Vagina (tissue), 2 donors: ENCODE measurements at places on chromosomes 3 and 15.

- H3K4me1 ChIP-seq: peaks cover 16% of the 10 kb centered on the region
- H3K36me3 ChIP-seq: no peaks in the 10 kb centered on the region
- peak overlapping the region; percentile 6 for H3K27ac ChIP-seq
These were observed 471.0 kb upstream of the PROK2 start for GRCh38 chr3:72255791-72256559.

- no peak for DNase-seq
- no peaks in the 10 kb centered on the region for H3K36me3 ChIP-seq
- H3K4me1 ChIP-seq: no peaks in the 10 kb centered on the region
- H3K27ac ChIP-seq: no peak overlapping the region
- no peaks in the 10 kb centered on the region for H3K27me3 ChIP-seq
- H3K4me3 ChIP-seq: no peak overlapping the region
These were observed 2.9 kb upstream of the GMNC start for GRCh38 chr3:190865419-190865818.

GRCh38 chr3:128788268-128788869 is 62.4 kb downstream of the RAB7A start:
- no peak overlapping the region for H3K27ac ChIP-seq
- no peaks in the 10 kb centered on the region for H3K27me3 ChIP-seq
- H3K4me3 ChIP-seq: no peak overlapping the region

DNA sequence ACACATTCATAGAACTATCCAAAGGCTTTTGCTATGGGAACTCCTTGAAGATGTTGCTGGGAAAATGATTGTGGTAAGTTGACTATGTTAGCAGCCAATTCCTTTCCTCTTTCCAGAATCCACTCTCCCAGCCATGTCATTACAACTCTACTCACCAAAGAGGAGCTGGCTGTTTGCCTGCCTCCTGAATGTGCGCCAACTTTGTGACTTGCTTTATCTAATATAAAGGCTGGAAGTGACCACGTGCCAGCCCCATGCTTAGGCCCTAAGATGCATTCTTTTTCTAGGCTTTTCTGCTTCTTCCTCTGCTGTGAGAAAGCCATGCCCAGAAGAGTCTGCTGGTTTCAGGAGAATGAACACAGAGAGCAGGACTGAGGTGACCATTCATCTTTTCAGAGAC is 182.2 kb downstream of the GABRB3 start:
- H3K27me3 ChIP-seq: no peaks in the 10 kb centered on the region
- no peaks in the 10 kb centered on the region for H3K36me3 ChIP-seq
- no peak overlapping the region for H3K4me3 ChIP-seq
- no peak overlapping the region for H3K27ac ChIP-seq
- DNase-seq: no peak

GRCh38 chr3:16883057-16883722 is 1.6 kb upstream of the PLCL2 start:
- peaks cover 38% of the 10 kb centered on the region for H3K4me1 ChIP-seq
- peak overlapping the region; percentile 95 for H3K27ac ChIP-seq
- H3K36me3 ChIP-seq: no peaks in the 10 kb centered on the region
- DNase-seq: no peak

DNA sequence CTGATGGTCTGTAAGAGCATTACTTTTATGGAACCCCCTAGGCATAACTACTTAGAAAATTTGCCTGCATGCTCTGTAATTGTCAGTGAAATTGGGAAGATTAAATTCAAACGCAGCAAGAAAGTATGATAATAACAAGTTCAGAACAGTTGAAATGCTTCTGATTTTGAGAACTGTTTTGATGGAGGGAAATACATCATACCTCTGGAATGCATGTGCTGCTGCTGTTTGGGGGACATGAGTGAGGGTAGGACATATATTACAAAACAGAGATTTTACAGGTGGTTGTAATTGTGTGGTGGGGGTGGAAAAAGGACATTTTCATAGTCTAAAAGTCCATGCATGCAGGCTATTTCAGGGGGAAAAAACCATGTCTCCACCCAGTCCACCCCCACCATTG is 135.0 kb upstream of the DPH6 start:
- DNase-seq: no peak
- no peaks in the 10 kb centered on the region for H3K36me3 ChIP-seq
- H3K4me3 ChIP-seq: no peak overlapping the region
- no peaks in the 10 kb centered on the region for H3K27me3 ChIP-seq

DNA sequence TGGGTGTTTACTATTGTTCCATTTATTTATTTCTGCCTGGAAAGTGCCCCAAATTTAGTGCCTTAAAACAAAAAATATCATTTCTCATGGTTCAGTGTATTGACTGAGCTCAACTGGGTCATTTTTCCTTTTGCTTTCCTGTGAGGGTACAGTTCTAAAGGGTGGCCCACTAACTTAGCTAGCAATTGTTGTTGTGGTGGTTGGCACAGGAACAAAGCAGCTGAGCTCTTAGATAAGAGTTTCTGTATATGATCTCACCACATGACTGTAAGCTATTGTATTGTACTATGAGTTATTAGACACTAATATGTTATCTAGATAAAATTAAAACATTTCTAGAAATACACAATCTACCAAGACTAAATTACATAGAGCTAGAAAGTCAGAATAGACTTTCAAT is 1283.7 kb downstream of the OTOL1 start:
- H3K27ac ChIP-seq: no peak overlapping the region
- no peaks in the 10 kb centered on the region for H3K4me1 ChIP-seq
- no peak for DNase-seq

DNA sequence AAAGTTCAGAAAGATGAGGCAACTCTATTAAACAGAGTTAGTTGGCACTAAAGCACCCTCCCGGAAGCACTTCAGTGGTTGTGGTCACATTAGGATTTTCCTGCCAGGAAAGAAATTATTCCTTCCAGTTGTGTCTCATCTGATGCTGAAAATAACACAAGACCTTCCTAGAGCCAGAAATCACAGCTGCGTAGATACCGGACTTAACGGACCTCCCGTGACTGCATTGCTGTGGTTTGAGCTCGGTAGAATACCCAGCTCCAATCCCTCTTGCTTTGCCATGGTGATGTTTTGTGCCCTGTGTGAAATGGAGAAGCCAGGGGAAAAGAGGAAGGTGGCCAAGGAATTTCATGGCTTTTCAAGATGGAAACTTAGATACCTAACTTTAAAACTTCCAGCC is 215.0 kb upstream of the IGF1R start:
- no peak for DNase-seq
- no peak overlapping the region for H3K4me3 ChIP-seq
- H3K4me1 ChIP-seq: peaks cover 5% of the 10 kb centered on the region
- H3K36me3 ChIP-seq: no peaks in the 10 kb centered on the region
- no peak overlapping the region for H3K27ac ChIP-seq

DNA sequence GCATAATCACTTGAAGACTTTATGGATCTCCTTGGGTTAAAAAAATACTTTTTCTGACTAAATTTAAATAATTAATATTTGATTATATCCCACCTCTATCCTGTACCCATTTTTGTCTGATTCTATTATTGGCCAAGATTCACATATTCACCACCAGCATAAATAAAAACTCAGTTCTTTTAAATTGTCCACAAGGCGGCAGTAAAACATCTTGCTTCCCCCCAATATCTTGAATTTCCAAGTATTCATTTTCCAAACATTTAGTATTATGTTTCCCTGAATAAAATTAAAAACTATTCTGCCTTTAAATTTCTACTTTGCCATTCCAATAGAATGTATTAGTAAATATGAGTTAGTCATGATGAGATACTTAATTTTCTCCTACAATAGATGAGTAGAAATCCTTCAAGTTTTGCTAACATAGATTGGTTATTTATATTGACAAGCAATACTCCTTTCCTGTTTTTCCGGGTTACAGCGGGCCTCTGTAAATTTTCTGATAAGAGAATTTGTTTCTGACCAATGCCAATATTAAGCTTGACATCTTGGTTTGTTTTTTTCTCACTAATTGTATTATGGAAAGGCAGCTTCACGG is 218.7 kb upstream of the MDFIC2 start:
- no peak overlapping the region for H3K27ac ChIP-seq
- no peak for DNase-seq
- no peaks in the 10 kb centered on the region for H3K36me3 ChIP-seq
- no peaks in the 10 kb centered on the region for H3K27me3 ChIP-seq
- no peak overlapping the region for H3K4me3 ChIP-seq
- H3K4me1 ChIP-seq: peaks cover 6% of the 10 kb centered on the region

GRCh38 chr3:115627180-115628074 is 4.1 kb downstream of the GAP43 start:
- H3K4me3 ChIP-seq: no peak overlapping the region
- no peak for DNase-seq
- H3K36me3 ChIP-seq: no peaks in the 10 kb centered on the region
- H3K4me1 ChIP-seq: peaks cover 8% of the 10 kb centered on the region
- no peak overlapping the region for H3K27ac ChIP-seq

DNA sequence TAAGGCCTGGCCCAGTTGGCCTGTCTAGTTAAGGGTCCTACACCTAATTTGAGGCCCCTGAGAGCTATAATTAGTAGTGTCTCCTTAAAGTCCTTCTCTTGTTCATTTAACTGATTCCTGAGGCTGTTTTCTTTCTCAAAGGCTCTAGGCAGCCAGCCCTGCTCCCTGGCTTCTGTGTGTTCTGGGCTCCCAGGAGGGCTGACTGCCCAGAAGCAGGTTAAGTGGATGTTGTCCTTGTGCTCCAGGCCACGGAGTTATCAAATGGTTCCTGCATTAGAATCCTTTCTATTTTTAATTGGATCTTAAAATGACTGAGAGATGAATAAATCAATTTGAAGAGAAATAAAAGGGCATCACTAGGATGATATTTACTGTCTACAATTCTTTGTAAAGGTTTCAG is 140.0 kb downstream of the SNRK start:
- H3K27ac ChIP-seq: no peak overlapping the region
- H3K36me3 ChIP-seq: no peaks in the 10 kb centered on the region
- DNase-seq: no peak
- H3K27me3 ChIP-seq: no peaks in the 10 kb centered on the region

DNA sequence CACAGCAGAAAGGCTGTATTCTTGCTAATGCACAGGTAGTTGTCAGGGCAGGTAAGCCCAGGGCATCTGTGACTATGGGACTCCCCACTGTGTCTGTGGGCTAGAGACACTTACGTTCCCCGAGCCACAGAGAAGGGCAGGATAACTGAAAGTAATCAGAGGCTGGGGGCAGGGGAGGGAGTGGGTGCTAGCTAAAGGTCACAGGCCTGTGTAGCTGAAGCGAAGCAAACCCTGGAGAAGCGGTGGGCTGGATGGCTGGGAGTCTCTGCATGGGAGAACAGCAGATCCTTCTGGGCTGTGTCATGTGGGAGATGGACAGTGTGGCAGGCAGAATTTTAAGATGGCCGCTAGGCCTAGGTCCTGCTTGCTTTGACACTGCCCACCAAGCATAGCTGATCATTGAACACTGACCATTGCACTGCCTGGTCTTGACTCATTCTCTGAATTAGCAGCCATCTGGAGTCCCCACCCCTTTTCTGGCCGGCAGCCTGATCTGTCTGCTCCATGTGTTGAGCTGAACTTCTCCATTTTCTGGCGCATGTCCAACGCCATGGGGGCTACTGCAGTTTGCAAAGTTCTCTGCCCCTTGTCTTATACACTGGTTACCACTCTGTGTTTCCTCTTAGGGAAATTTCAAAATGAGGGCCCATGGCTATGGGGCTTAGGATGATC is 110.0 kb downstream of the DGKG start:
- no peak overlapping the region for H3K27ac ChIP-seq
- no peaks in the 10 kb centered on the region for H3K4me1 ChIP-seq
- no peaks in the 10 kb centered on the region for H3K27me3 ChIP-seq
- no peak for DNase-seq
- H3K4me3 ChIP-seq: no peak overlapping the region

GRCh38 chr3:64405211-64405835 is 180.1 kb upstream of the PRICKLE2 start:
- no peaks in the 10 kb centered on the region for H3K27me3 ChIP-seq
- no peak for DNase-seq
- no peak overlapping the region for H3K27ac ChIP-seq

DNA sequence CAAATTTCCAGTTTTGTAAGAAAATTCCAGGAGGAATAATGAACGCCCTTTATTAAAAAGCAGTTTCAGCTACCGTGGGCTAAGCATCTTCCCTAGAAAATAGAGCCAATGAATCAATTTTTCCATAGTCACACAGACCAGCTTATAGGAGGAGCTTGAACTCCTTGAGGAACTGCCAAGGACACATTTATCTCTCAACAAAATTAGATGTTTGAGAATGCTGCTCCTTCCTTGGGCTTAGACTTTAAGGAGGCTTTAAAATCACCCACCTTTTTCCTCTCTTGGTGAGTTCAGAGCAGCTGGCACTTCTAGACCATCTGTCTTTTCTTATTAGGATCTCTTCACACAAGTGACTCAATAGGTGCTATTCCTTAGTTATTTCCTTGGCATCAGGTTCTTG is 588.0 kb downstream of the SQOR start:
- H3K27ac ChIP-seq: no peak overlapping the region
- no peak for DNase-seq
- no peaks in the 10 kb centered on the region for H3K4me1 ChIP-seq
- H3K36me3 ChIP-seq: no peaks in the 10 kb centered on the region
- H3K27me3 ChIP-seq: no peaks in the 10 kb centered on the region
- no peak overlapping the region for H3K4me3 ChIP-seq
